Thoracic aorta (tissue), 2 donors: ENCODE measurements at places on chromosomes 6 and 20.

GRCh38 chr6:36743538-36744303, 46.1 kb downstream of the RAB44 start:
- no peak for DNase-seq

GRCh38 chr20:52889225-52889624, 82.9 kb upstream of the TSHZ2 start:
- DNase-seq = no peak

DNA sequence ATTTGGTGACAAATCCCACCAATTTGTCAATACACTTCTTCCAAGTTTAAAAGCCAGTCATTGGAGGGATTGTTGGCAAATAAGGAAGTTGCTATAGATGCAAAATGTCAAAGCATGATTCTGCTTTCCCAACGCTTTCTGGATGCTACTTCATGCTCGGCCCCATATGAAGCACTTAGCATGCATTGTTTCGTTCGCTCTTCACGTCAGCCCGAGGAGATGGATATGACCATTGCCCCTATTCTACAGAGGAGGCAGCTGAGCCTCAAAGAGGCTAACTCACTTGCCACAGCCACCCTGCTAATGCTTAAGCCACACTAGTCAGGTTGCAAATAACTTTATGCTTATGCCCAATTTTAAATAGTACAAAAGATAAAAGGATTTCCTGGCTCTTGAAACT, 2.8 kb upstream of the NXT1 start:
- no peak for DNase-seq

GRCh38 chr6:37485291-37485702, 14.4 kb downstream of the CCDC167 start:
- no peak for DNase-seq

- DNase-seq = no peak
Observed at GRCh38 chr6:126955621-126956020, 162.8 kb upstream of the RSPO3 start.

- DNase-seq = no peak
Observed at GRCh38 chr6:15430931-15431405, 185.1 kb downstream of the JARID2 start.

GRCh38 chr6:125157725-125158124, 4.2 kb downstream of the TPD52L1 start:
- no peak for DNase-seq

DNA sequence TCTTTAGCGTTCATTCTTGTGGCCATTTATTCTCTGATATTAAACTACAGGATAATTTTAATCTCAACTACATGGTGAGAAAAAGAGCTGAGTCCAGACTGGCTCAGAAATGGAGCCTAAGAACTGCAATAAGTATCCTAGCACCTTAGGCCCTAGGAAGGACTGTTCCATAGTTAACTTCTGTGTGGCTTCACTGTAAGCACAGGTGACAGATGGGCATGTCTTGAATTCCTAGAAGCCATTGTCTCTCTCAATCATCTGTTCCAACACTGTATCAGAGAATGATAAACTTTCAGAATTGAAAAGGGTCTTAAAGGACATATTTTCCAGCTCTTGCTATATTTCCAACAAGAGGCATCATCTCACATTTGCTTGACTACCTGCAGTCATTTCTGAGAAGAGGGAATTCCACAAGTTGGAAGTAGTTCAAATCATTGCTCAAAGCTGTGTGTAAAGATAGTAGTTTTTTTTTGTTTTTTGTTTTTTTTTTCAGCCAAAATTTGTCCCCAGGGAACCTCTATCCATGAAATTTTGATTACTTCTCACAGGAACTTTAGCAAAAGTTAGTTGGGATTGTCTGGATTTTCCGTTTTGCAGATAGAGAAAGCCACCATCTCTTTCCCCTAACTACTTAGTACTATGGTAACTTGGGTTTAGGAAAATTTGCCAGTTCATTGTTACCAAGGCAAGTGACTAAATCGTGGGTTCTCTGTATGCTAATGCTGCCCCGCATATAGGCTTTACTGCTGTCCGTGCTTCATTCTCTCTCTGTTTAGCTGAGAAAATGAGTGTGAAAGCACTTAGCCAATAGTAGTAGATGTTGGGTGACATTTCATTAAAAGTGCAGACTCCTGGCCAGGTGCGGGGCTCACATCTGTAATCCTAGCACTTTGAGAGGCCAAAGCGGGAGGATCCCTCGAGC, 47.2 kb downstream of the KCNS1 start:
- DNase-seq = no peak

DNA sequence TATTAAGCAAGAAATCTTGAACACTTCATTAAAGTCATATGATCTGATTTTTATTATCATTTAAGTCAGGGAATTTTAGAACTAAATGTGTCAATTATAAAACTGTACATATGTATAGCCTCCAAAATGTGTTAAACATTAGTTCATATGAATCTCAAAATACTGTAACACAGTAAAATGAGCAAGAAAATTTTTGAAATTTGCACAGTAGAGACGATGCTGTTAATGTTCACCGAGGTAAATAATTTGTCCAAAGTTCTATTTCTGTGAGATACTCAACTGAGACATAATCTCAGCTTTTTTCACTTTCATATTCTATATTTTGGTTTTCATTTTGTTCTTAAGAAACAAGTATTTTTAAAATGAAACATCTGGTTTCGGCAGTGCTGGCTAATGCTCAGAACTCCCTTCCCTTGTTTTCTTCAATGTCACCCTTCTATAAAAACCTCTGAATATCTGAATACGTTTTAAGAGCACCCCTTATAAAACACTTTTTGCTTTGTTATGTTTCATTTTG, 353.1 kb downstream of the LAMA2 start:
- no peak for DNase-seq

DNA sequence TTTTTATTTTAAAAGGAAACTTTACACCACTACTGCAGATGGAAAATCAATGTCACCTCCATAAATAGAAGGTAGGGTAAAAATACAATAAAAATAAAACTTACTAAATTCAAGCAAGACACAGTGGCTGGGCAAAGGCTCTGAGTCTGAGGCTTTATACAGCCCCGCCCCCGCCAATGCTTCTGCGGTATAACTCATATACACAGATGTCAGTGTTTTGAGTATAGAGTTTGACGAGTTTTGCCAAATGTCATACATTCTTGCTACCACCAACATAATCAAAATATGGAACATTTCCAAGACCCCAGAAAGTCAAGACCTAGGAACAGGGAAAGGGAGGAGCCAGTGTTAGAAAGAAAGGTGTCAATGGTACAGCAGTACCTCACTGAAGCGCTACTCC, 12.8 kb downstream of the NFATC2 start:
- DNase-seq = no peak

GRCh38 chr20:1500496-1500895, 9.3 kb upstream of the SIRPB2 start:
- DNase-seq = no peak

- no peak for DNase-seq
Observed at GRCh38 chr6:75170691-75171560, 34.9 kb downstream of the COL12A1 start.

GRCh38 chr20:49766979-49767521, 45.6 kb upstream of the SLC9A8 start:
- no peak for DNase-seq

DNA sequence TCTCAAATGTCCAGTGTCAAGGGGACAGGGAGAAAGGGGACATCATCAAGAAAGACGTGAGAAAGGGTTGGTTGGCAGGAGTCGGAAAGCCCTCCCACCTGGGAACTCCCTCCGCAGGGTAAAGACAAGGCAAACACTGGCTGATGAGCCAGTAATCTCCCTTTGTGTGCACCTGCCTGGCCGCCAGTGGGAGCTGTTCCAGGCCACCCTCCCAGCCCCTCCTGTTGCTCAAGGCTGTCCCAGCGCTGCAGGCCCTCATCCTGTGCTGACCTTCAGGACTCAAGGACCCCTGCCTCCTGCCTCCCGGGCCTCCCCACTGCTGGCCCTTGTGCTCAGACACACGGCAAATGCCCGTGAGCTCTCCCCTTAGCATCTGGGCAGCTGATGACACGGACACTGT, 7.4 kb downstream of the FRMD1 start:
- no peak for DNase-seq

DNA sequence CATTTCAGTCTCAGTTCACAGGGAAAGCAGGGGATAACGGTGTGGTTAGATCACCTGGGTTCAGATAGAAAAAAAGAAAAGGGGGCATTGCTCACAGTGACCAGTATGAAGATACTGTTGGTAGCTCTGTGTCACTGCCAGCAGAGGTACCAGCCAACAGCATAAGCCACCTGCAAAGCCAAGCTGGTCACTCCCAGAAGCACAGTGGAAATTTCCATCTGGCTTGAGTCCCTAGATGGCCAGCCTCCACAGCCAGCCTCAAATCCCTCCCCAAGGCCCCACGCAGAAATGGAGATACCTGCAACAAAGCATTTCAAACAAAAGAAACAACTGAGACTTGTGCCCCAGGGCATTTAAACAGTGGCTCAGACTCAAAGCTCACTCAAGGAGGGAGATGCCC, 11.6 kb downstream of the DEFB127 start:
- DNase-seq = no peak

GRCh38 chr6:15513131-15513771, 149.6 kb downstream of the DTNBP1 start:
- no peak for DNase-seq

GRCh38 chr6:152893187-152893586, 89.7 kb downstream of the FBXO5 start:
- DNase-seq = no peak

DNA sequence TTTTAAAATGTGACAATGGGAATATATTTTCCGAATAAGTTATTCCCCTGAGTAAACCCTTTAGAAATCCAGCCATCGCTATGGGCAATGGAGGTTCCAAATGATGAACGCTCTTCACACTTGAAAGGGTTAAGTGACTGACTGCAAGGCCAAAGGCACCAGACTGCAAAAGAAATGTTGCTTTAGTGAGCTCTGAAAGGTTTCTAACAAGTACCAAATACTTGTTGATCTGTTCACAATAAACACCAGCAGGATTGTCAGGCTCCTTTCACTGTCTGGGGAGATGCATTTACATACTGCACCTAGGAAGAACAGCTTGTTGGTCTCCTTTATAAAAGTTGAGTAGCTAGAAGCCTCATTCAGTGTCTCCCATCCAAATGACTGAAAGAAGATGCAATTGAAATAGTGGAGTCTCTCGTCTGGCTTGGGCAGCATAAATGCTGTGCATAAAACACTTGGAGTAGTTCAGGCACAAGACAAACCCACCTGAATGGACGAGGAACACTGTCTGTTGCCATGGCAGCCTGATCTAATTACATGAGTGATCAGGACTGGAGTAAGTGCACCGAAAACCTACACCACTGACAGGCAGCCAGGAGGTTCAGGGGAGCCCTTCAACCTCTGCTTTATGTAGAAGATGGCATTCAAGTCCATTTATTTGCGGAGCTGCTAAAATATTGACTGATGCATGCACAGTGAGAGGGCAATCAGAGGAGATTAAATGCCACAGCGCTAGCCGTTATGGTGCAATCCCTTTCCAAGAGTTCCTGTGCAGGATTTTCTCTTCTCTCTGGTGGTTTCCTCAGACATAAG, 2.9 kb downstream of the ATXN1 start:
- no peak for DNase-seq

DNA sequence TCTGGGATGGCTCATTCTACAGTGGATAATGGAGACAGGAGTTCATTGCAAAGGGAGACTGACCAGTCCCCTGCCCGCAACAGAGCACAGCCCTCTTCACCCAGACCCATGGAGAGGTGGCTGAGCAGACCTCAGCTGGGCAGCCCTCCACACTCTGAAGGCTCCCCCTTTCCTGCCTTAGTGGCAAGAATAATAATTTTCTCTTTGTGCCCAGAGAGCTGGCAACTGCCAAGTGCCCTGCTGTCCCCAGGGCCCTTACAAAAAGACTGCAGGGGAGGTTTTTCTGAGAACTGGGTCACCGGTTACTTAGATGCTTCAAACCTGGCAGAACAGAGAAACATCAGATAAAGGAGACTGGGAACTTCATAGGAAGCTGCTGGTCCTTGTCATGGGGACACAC, 35.4 kb upstream of the ZNFX1 start:
- no peak for DNase-seq

GRCh38 chr6:146887447-146888077, 288.8 kb downstream of the ADGB start:
- no peak for DNase-seq

DNA sequence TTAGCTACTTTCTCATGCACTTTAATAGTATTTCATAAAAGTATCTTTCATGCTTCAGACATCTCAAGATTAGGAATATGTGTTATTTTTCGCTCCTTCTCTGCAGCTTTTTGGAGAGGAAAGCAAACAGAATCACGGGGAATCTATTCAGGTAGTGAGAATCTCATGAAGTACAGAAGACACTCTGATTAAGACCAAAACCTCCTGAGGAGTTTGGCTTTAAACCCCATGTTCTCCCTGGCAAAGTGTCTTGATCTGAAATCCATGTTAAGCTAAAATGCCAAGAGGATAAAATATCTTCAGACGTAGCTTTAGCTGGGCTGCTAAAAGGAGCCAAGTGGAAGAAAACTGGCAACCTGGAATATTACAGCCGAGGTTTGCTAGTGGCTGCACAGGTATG, 149.3 kb downstream of the LRRC1 start:
- DNase-seq = no peak

DNA sequence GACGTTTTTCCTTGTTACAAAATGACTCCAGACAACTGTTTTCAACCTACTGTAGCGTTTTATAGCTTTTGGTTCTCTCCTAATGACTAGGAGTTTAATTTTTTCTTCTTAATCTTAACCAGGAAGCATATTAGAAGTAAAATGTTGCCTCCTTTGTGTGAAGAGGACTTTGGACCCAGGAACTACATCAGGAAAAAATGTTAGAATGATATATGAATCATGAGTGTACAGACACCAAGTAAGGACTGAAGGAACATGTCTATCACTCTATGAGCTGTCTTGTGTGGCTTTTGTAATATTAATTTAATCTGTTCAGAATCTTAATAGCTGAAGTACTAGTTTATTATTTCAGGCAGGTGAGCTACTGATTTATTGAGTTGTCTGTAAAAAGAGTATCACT, 71.0 kb upstream of the MARCKS start:
- DNase-seq = no peak

DNA sequence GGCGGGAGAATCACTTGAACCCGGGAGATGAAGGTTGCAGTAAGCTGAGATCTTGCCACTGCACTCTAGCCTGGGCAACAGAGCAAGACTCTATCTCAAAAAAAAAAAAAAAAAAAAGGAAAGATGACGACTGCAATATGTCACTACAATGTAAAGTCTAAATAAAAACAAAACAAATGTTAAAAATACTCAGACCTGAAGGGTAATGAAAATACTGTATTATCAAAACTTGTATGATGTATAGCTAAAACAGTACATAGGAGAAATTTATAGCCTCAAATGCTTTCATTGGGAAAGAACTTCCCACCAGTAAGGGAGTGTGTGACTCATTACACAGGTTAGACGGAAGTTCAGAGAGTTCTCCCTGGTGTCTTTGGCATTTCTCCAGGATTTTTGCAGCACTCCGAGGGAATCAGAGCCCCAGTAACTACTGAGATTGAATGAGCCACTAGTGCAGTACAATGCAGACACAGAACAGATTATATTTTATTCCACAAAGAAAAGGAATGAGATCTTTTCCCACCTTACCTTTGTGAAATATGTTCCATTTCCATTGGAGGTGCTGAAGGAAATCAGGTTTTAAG, 12.5 kb upstream of the RALGAPB start:
- no peak for DNase-seq

- no peak for DNase-seq
Observed at GRCh38 chr6:15260099-15260821, 14.4 kb downstream of the JARID2 start.

- DNase-seq = no peak
Observed at GRCh38 chr6:36544228-36544627, 3.1 kb downstream of the STK38 start.

- no peak for DNase-seq
Observed at GRCh38 chr20:48126227-48126740, 341.0 kb upstream of the SULF2 start.

- no peak for DNase-seq
Observed at GRCh38 chr6:169140986-169141495, 112.6 kb downstream of the THBS2 start.

GRCh38 chr20:46897328-46897880, 2.8 kb downstream of the EYA2 start:
- DNase-seq = no peak
